ENCODE measurements at places on chromosomes 7 and 10.

DNA sequence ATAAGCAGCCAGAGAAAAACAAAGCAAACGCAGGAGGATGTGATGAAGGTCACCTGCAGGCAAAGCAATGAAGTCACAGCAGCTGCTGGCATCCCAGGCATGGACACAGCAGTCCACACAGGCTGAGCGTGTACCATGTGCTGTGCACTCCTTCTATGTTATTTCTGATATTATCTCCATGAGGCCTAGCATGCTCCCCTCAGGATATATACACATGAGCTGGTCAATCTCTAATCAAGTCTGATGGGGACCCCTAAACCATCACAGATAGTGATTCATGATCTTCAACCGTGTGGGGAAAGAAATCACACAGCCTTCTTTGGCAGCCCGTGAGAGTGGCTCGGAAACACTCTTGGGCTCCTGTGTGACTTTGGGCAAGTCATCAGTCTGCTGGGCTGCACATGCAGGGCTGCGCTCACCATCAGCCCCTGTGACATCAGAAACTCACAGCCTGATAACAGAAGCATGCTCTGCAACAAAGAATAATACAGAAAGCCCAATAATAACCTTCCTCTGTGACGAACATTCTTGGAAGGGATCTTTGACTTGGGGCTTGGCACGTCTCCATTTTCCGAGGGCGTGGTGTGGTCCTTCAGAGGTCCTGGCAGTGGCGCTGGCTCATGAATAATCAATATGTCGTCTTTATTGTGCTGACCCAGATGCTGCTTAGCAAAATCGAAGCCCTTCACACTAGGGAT is 83.0 kb upstream of the ATP6V0A4 start:
- no peak for DNase-seq

DNA sequence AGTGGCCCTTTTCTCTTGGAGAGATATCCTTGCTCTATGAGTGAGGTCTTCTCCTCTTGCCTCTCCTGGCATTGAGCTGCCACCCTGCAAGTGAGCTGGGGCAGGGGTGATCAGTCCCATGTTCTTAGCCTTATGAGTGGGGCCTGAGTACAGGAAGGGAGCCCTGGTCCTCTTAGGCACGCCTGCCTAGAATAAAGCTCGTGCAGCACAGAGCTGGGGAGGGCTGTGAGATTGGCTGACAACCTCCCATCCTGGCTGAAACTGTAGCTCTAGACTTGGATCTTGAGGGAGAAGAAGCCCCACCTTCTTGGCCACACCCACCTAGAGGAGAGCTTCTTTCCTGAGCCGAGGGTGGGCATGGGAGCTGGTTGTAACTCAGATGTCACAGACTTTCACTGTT is 305.0 kb upstream of the ZNF32 start:
- DNase-seq: no peak

- DNase-seq: no peak
Measured at GRCh38 chr10:111698711-111699110, 484.9 kb downstream of the GPAM start.

DNA sequence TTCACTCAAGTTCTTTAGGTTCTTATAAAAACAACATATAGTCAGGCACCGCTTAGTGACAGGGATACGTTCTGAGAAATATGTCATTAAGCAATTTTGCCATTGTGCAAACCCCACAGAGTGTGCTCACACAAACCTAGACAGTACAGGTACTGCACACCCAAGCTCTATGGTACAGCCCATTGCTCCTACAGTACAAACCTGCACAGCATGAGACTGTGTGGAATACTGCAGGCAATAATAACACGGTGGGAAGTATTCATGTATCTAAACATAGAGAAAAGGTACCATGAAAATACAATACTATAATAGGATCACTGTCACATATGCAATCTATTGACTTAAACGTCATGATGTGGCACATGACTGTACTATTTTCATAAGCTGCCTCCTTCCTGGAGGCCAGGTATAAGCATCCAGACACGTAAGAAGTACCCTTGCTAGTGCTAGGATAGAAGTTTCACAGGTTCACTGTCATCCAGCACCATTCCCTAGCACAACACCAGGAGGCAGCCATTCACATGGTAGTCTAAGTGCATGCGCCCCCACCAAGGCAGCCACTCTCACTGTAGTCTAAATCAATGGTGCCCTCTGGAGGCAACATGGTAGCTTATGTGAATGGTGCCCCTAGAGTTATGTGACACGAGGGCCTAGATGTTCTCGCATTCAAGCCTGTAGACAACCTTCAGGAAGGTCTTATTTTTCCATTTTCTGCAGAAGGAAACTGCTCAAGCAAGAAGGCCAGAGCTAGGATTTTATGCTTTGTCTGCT is 98.5 kb downstream of the ARHGAP22 start:
- DNase-seq: no peak

DNA sequence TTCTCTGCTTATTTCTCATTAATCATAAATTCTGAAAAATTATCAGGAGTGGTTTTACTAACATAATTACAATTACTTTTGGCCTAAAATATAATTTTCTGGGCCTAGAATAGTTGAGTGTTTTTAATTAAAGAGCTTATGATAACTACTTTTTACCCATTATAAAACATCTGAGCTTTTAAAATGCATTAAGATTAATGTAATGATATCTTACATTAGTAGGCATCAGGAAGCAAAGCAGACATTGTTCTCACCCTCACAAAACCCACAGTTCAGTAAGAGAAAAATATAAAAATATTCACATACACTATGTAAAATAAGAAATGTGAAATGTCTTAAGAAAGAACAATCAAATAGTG is 443.7 kb upstream of the SEMA3A start:
- no peak for DNase-seq

DNA sequence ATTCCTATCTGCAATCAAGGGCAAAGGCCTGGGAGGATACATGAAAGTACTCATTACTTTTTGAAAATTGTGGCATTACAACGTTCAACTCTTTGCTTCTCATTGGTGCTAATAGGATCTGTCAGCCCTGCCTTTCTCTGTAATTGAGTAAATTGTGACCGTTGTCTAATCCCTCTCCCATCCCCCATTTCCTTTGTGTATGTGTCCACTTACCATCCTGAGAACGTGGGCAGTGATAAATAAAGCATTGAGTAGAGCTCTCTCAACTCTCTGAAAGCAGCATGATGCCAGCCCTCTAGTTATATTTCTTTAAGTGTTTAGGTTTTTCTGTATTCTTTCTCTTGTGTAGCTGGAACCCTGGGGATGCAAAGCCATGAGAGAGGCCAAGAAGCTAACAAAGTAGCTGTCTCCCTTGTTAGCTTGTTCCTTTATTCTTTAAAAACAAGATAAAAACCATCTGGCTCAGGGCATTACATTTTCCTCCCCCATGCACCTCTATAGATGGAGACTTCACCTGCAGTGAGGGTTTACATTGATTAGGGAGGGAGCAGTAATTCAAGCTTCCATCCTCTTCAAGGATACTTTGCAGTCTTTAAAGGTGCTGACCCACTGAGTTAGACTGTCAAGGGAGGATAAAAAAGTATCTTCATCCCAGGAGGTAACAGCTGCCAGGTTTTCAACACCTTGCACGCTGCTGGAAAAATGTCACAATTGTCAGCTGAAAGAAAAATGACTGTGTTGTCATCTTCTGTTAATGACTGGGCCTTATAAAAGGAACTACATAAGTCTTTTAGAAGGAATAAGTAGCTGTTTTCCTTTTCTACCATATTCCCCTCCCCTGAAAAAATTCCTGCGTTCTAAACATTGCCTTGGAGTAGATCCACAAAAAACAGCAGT is 112.3 kb downstream of the BTRC start:
- no peak for DNase-seq

- no peak for DNase-seq
Measured at GRCh38 chr7:151125470-151125845, 39.2 kb downstream of the AGAP3 start.

DNA sequence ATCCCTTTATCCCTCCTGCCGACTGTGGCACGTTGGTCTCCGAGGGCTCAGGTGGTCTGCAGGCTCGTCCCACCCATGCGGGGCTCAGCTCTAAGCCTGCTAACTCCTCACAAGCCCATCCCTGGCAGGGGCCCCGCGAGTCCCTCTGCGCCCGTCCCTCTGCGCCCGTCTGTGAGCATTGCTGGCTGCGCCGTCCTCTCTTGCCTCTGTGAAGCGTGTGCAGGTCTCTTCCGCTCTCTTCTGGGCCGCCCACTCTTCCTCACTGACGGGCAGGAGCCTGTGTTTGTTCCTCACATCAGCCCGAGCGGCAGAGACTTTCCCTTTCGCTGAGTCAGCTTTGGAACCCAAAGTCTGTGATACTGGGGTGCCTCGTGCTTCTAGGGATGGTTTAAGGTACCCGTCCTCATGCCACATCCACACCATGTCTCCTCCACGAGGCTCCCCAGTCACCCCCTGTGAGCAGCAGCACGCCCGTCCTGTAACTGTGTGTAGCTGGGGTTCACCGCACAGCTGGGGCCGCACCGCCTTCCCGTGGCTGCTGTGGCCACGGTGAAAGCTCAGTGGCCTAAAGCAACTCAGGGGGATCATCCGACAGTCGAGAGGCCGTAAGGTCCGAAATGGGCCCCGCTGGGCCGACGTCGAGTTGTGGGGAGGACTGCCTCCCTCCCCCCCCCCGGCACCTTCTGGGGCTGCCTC is 35.5 kb downstream of the ADGRA1 start:
- no peak for DNase-seq

DNA sequence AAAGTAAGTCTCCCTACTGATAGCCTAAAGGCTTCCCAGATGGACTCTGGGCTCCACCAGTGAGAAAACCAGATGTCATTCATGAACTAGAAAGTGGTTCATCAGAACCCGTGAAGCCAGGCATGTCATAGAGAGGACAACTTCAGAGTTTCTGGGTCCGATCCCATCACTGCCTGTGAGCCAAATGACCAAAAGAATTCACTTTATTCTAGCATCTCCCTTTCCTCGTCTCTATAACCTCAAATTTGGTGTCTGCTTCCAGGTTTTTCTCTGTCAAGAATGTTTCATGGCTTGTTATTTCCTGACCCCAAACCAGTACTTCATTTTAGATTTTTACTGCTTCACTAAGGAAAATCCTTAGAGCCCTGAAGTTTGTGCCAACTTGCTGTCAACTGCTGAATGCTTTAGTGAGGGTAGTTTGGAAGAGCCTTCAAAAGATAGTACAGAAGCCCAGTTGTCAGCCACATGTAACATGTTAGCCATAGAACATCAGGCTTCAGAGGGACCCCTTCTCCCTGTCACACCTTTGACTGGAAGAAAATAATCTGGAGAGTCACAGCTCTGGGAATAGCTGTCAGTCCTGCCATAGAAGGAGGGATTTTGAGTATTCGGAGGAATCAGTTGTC is 34.0 kb downstream of the ITGB8 start:
- no peak for DNase-seq

DNA sequence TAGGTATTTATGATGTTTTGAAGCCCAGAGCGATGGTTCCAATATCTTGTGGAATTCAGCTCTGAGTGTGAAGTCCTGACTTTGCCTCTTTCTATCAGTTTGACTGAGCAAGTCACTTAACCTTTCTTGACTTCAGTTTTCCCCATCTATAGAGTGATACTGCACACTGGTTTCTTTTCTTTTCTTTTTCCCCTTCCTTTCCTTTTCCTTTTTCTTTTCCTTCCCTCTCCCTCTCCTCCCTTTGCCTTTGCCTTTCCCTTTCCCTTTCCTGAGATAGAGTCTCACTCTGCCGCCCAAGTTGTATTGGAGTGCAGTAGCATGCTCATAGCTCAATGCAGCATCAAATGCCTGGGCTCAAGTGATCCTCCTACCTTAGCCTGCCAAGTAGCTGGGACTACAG is 20.6 kb downstream of the SGPL1 start:
- DNase-seq: no peak

- no peak for DNase-seq
Measured at GRCh38 chr7:23369695-23370404, 70.7 kb downstream of the MALSU1 start.

- no peak for DNase-seq
Measured at GRCh38 chr10:131275691-131276090, 35.8 kb downstream of the TCERG1L start.

GRCh38 chr10:102119417-102120141 is 589 bp downstream of the LDB1 start:
- peak; percentile 42 for DNase-seq

Measured in activated naive CD4-positive, alpha-beta T cell treated with Interleukin-2 at 50 U/mL for 16 hours (primary cell).